ENCODE measurements at places on chromosomes 1 and 21.

- no peak for DNase-seq
Observed at GRCh38 chr1:60035921-60036320, 37.6 kb downstream of the C1orf87 start.

- DNase-seq, result no peak
Observed at GRCh38 chr1:198904321-198904720, 265.5 kb downstream of the PTPRC start.

DNA sequence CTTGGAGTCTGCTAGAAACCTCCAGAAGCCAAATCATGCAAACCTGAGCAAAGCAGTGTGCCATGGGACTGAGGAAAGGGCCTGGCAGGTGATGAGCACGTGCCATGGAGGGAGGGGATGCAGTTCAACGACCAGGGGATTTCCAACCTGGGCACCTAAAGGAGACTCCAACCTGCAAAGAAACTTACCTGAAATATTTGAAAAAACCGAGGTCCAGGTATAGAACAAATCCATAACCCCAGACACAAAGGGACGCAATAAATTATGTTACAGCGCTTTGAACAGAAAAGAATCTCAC is 8.9 kb downstream of the UBASH3A start:
- no peak for DNase-seq

- no peak for DNase-seq
Observed at GRCh38 chr1:203214871-203215270, 14.6 kb downstream of the CHIT1 start.

DNA sequence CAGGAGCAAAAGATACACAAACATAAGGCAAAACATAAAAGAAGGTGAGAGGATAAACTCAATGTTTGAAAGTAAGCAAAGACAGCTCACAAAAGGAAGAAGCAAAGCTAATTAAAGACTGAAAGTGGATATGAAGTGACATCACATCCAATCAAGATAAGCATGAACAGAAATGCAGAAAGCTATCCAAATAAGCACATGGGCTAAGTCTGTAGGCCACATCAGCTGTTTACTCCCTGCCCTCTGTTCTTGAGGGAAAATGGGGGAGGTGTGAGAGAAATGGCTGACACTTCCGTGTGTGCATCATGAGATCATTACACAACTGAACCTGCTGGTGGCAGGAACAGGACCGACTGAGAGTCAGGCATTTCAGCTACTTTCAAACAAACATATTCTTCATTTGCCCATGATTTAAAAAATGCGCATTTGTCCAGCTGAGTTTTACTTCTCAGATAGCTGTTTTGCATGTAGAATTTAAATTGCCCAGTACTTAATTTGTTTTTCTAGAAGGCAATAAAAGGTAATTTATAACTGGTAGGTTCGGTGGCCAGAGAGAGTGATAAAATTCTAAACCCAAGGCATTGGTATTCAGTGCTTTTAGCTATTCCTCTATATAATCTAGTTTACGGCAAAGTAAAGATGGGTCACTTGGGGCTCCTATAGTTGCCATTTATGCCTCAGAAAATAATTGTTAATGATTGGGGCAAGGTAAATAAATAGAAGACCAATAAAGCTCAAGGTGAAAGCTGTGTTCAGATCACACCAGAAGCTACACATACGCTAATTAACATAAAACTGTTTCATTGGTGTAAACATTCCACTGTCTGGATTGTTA is 27.2 kb upstream of the MAN1A2 start:
- DNase-seq, result no peak

- DNase-seq, result no peak
Observed at GRCh38 chr1:42927274-42927841, 31.3 kb downstream of the SLC2A1 start.

GRCh38 chr1:152884966-152885624 is 7.0 kb downstream of the SMCP start:
- no peak for DNase-seq

DNA sequence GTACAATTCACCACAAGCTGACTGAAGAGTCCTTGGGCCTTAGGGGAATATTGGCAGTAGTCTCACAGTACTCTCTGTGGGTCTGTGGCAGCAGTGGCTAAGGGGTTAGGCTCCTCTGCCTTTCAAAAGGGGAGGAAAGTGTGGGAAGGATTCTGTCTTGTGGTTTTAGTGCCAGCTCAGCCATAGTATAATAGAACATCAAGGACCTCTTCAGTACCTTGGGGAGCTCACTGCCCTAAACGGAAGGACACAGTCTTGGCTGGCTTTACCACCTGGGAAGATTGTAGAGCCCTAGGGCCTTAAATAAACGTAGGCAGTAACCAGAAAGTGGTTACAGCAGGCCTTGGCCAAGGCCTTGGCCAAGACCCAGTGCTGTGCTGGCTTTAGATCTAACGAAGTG is 265.7 kb downstream of the COL11A1 start:
- DNase-seq, result no peak

GRCh38 chr1:248140846-248141245 is 4.1 kb upstream of the OR2M5 start:
- DNase-seq, result no peak

- DNase-seq, result peak; percentile 48
Observed at GRCh38 chr1:183417772-183418491, at the start of gene NMNAT2. Gene NMNAT2, minus strand, starts transcription at chr1:183418380. Its CDS starts 113 bp downstream, at chr1:183418267.

- DNase-seq, result no peak
Observed at GRCh38 chr1:243735457-243735856, 114.6 kb downstream of the AKT3 start.

GRCh38 chr1:86201311-86201710 is 44.7 kb upstream of the COL24A1 start:
- DNase-seq, result no peak

DNA sequence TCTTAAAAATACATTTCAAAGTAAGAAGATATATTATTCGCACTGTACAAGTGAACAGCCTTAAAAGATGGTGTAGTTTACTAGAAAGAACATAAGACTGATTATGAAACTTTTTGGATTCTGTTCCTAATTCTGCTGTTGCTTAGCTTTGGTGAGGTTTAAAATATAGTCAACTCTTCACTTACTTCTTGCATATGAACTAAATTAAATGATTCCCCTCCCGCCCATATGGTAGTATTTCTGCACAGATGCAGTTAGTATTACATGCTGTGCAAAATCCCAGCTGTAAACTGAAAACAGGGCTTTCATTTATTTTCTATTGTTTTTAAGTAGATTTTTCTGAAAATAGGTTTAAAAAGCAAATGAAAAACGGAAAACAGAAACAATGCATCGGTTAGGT is 345.4 kb upstream of the NCAM2 start:
- no peak for DNase-seq

DNA sequence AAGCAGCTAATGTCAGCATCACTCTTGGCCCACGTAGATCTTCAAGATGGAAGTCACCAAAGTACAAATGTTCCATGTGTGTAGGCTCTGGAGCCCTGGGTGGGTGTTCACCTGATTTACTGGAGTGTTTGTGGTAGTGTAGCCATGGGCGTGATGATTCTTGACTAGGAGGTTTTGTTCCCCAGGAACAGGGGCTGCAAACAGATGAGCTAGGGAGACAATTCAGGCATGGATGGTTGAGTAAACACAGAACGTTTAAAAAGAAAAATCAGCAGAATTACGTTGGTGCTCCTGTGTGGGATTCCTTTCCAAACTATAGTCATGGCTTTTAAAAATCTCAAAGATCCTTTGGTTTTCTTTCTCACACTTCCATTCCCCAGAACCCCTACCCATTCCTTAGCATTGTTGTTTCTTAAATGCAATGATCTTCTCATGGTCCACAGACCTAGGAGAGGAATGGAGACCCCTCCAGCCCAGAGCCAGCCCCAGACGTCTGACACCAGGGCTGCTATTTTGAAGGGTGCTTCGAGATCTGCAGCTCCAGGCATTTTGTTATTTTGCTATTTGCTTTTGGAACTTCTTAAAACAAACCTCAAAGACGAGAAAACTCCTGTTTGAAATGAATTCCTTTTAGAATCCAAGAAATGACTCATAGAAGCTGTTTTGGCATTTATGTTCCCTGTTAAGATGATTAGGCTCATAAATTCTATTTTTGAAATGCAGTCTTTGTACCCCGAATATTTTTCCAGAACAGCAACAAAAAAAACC is 115.1 kb downstream of the ETS2 start:
- no peak for DNase-seq

GRCh38 chr1:25760871-25761270 is 39.1 kb upstream of the SELENON start:
- DNase-seq, result no peak

DNA sequence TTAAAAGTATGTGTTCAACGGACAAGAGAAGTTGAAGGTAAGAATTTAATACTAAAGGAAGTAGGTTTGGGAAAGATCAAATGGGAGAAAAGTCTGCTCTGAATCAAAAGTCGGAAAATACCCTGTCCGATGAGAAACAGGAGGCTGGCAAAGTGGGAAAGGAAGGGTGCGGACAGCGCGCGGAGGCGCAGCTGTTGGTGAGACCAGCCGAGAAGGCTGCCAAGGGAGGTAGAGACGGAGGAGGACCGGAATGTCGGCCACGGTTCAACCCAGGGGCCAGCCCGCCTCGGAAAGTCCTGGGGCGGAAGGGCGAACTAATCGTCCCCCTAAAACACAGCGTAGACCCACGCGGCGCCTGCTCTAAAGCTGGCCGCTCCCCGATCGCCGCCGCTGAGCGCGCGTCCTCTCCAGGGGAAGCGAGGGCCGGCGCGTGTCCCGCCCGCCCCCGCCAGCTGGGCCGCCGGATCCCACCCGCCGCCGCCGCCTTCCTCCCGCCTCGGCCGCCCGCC is 639 bp upstream of the SPATA1 start:
- DNase-seq, result no peak

DNA sequence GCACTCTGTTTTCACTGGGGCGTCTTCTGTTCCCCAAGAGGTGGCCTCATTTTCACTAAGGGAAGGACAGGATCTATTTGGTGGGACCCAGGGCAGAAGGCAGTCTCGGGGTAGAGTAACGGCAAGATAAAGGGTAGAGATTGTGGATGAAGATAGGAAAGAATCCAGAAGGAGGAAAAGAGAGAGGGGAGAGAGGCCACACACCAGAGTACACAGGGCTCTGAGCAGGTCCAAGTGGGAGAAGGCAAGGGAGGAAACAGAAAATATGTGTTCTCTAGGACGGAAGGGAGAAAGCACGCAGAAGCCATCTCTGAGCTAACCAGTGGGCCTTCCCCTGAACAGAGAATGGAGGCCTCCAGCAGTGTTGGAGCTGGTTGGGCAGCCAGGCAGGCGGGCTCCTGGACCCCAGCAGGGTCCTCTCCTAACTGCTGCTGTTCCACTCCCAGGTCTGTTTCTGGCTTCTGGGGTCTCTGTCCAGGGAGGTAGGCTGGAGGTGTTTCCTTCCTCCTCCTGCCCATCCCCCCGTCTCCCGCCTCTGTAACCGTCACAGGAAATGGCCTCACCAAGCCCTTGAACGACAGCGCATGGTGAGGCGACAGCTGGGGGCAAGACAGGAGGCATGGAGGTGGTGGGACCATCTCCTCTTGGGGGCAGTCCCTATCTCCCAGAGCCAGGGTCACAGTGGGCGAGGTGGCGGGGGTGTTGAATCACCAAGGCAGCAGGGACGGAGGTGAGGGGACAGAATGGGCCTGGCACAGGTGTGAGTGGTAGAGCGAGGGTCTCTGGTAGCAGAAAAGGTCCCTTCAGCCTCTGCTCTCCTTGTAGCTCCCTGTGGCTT is 649 bp downstream of the PTPN7 start:
- DNase-seq, result no peak

DNA sequence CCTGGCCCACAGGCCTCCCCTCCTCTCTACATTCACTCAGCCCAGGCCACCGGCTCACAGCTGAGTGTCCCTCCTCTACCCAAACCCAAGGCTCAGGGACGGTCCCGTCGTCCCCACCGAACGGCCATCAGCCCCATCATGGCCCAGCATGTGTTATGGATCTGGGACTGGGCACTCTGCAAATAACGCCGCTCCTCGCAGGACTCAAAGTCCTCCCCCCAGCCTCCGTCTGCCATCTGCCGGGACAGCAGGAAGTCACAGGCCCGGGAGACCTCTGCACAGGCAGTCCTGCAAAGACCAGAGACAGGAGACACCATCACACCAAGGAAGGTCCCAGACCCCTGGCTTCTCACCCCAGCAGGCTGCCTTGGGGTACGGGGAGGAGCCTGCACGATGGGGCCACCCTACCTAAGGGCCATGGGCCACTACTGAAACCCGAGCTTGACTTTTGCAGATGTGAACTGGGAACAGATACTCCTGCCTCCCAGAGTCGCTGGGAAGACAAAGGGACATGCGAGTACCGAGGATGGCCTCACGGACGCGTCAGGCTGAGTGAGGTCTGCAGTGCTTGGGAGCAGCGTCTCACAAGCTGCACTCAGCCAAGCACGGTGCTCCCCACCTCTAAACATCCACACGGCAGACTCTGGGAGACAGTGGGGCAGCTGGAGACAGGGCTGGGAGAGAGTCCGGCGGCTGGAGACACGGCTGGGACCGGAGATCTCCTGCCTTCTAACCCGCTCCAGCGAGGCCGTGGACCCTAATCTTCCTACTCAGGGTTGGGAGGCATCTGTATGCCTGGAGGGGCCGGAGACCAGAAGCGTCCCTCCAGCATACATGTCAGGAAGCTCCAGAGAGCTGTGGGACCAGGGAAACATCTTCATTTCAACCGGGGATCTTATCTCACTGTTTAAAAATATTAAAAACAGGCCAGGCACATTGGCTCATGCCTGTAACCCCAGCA is 10.4 kb upstream of the SPATC1L start:
- DNase-seq, result no peak

DNA sequence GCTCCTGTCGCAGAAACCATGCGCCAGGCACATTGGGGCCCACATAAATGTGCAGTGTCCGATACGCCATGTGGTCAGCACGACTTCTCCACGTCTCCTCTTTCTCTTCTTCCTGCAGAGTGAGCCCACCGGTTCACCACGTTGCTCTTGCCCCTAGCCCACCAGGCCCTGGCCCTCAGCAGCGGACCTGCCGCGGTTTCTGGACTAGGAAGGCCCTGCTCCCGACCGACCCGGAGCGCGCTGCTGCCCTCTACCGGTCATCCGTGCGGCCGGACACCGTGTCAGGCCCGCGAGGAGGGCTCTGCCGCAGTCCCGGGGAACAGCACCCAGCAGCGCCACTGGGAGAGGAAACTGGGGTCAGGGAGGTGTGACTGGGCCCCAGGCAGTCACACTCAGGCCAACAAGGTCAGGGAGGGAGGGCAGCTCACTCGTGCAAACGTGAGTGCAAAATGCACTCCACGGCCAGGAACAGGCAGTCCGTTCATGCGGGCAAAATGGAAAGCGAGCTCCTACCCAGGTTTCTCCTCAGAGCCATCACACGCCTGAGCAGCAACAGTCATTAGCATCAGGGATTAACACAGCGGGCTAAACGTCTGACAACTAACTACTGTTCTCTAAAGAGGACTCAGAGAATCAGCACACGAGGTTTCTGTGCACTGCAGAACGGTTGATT is 13.7 kb downstream of the TLR5 start:
- peak; percentile 61 for DNase-seq

GRCh38 chr21:33254766-33255165 is 11.4 kb upstream of the IL10RB start:
- no peak for DNase-seq

- no peak for DNase-seq
Observed at GRCh38 chr21:33026878-33027400, 1.2 kb downstream of the OLIG2 start.

DNA sequence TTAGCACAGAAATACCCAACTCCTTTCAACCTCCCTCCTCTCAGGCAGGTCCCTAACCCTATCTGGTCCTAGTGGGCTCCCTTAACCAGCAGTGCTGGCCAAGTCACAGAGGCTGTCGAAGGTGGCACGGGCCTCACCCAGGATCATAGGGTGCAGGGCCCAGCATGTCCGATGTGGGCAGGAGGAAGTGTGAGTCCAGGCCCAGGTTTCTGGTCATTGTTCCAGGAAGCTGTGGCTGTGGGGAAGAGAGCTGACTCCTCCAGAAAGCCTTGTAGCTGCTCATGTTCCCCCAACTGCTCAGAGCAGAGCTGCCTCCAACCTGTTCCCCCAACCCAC is 2.4 kb downstream of the CCDC17 start:
- no peak for DNase-seq

GRCh38 chr1:225595974-225596551 is 56.9 kb downstream of the ENAH start:
- DNase-seq, result peak; percentile 46

All from D721Med (cell line).